Stimulated activated CD8-positive, alpha-beta memory T cell treated with anti-CD3 and anti-CD28 coated beads, Interleukin-7, amount 100 ng/mL, for 4 hours (primary cell): ENCODE measurements at places on chromosomes 4 and X.
A peak's percentile ranks its signal among the peaks of the same experiment; 100 is the strongest.

GRCh38 chr4:70607334-70607853 is 15.3 kb downstream of the AMBN start:
- no peak for DNase-seq

DNA sequence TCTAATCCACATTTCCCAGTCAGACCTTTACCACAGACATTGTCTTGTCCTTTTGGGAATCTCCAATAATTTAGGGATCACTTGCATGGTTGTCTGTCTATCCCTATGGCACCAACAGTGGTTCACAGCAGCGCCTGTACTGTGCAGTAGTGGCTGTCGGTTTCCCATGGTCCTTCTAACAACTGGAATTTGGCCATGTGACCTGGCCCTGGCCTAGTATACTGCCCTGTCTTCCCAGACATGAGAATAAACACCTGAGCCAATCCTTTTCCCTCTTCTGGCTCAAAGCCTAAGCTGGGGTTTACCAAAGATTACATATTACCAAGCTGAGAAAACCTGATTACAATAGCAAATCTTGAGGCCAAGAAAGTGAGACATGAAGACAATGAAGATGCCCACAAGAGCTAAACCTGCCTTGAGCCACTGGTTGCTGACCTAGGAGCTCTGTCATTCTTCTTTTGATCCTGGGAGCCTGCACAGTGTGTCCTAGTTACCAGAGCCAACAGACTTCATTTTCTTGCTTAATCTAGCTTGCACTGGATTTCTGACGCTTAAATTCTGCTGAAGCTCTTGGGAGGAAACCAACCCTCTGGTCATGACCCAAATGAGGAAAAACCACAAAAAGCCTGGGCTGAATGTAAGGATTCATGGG is 92.1 kb downstream of the SCD5 start:
- DNase-seq: no peak

GRCh38 chrX:37815366-37815765 is 32.0 kb downstream of the DYNLT3 start:
- DNase-seq: no peak

GRCh38 chr4:177558995-177559394 is 116.8 kb upstream of the AGA start:
- DNase-seq: no peak

DNA sequence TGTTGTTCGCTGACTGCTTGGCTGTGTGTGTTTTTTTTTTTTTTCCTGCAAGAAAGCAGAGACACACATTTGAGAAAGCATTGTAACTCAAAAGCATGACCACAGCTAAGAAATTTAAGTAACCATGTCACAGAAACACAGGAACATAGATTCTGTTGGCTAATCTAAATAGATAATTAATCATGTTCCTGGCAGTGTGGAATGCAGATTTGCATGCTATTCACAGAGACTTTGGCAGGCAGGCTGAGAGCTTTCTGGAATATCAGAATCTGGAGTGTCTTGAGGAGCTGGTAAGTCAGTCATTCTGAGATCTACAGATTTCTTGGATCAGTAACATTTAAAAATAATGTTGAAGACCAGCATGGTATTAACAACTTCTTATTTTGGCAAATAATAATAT is 33.2 kb upstream of the SMS start:
- no peak for DNase-seq

GRCh38 chr4:179989975-179990374 is 2253.2 kb upstream of the TENM3 start:
- no peak for DNase-seq

DNA sequence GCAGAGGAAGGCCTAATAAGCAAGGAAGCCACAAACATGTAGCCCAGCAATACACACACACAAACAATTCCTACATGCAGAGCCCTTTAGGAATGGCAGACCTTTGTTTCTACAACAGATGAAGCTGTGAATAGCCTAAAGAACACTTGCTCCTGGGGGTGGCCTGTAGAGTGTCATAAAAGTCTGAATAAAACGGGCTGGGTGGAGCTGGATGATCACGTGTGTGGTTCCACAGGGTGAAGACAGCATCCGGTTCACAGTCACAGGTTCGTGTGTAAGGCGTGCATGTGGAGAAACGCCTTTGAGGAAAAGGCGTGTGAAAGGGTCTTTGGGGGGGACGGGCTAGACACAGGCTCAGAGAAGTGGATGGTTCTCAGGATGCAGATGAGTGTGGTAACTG is 156.1 kb downstream of the AFAP1 start:
- DNase-seq: no peak

DNA sequence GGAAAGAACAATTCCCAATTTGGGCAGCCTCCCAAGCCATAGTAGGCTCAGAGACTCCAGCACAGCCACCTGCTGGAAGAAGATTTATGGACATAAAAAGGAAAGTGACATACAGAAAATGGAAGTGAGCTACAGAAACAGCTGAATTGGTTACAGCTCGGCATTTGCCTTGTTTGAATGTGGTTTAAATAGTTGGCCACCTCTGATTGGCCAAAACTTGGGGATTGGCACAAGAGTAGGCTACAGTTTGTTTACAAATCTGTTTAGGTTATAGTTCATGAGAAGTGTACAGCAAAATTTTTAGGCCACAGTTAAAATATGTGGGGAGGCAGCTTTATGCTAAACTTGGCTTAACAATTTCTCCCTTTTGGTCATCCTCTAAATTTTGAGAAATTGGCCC is 150.4 kb downstream of the MAGEC1 start:
- no peak for DNase-seq

DNA sequence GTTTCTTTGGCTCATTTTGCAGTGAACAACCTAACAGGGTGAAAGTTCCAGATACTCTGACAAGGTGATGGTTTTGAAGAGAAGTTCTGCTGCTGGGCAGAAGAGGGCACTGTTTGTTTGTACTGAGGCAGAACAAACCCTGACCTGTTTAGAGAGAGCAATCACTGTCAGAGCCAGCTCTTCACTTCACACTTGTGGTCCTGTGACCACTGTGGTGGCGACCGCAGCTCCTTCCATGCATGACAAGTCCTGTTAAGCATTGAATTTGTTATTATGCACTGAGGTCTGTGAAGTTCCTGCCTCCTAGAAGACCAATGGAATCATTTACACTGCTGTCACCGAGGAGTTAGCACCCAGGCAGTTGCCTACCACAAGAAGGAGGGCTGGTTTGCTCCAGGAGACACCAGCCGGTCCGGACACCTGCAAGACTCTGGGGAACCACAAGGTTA is 86.6 kb downstream of the ZNF330 start:
- peak; percentile 30 for DNase-seq

GRCh38 chr4:44162538-44163270 is 285.9 kb downstream of the KCTD8 start:
- DNase-seq: no peak

DNA sequence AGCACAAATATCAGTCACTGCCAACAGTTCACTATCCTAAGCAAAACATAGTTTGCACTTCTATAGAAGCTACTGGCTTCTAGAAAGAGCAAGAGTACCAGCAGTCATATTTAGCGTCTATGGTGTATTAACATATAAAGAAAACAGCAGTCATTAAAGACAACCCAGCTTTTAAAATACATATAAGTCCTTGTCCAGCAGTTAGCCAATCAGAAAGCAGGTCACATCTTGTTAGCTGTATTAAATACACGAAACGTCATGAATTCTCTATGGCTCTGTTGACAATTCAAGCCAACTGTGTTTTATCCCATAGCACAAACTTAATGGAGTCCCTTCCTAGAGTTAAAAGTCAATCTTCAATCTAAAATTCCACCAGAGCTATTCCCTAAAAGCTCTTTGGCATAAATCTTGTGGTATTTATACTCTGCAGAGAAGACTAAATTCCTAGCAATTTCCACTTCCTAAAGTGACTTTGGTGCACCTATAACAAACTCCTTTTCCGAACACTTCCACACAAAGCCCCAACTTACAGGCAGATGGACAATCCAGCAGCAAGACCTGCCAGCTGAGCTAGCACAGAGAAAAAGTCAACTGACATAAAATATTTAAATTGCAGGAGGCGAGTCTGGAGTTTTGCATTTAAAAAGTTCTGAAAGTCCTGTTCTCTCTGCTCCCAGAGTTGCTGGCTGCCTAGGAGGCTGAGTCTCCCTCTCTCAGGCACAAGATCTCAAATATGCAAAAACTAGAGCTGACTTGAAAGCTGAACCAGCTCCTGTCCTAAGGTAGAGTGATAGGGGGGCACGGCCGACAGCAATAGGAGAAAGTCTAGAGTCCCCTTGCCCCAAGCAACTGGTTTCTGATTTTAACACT is 1.3 kb downstream of the LDB2 start:
- no peak for DNase-seq

GRCh38 chr4:27764526-27764837 is 903.8 kb downstream of the STIM2 start:
- no peak for DNase-seq

GRCh38 chrX:29299684-29300083 is 712.4 kb downstream of the IL1RAPL1 start:
- DNase-seq: no peak

DNA sequence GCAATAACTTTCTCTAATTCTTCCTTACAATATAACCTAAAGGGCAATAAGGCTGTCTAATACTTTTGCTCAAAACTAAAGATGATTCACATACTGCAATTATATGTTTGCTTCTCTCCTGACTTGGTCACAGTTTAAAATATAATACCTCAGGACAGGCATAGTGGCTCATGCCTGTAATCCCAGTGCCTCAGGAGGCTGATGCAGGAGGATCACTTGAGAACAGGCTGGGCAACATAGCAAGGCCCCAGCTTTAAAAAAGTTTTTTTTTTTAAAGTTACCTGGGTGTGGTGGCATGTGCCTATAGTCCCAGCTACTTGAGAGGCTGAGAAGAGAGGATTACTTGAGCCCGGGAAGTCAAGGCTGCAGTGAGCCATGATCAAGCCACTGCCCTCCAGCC is 229.7 kb upstream of the GALNT7 start:
- no peak for DNase-seq

DNA sequence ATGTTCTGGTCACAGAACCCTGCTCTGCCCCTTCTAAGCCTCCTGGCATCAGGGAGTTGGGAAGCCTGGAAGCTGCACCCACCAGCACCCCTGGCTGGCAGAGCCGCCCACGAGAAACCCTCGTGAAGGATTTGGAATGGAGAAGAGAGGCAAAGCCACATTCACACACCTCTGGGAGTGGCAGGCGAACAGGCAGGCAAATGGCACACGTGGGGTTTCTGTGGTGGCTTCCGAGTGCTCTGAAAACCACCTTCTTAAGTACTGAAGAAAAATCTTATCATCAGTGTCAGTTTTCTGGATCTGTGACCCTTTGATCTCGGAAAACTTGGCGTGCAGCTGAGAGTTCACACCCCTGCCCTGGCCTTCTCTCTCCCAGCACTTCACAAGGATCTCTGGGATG is 442.2 kb upstream of the FRG1 start:
- no peak for DNase-seq

- DNase-seq: no peak
Observed at GRCh38 chr4:4693755-4694295, 152.0 kb upstream of the STX18 start.

- DNase-seq: no peak
Observed at GRCh38 chr4:155618183-155618838, 48.3 kb upstream of the GUCY1A1 start.

DNA sequence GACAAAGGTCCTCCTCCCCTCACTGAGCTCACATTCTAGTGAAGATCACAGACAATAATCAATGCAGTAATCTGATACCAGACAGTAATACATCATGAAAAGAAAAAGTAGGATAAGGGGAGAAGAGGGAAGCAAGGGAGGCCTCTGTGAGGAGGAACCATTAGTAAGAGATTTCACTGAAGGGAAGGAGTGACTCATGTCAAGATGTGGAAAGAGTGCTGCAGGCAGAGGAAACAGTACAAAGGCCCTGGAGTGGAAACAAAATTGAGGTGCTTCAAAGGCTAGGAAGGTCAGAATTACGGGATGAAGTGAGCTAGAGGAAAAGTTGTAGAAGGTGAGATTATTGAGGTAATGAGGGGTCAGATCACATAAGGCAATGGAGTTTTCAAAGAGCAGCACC is 38.1 kb downstream of the LAMTOR3 start:
- no peak for DNase-seq

GRCh38 chr4:8177552-8177951 is 18.9 kb upstream of the ABLIM2 start:
- DNase-seq: no peak

- no peak for DNase-seq
Observed at GRCh38 chrX:31350808-31351074, 278.9 kb upstream of the FTHL17 start.

DNA sequence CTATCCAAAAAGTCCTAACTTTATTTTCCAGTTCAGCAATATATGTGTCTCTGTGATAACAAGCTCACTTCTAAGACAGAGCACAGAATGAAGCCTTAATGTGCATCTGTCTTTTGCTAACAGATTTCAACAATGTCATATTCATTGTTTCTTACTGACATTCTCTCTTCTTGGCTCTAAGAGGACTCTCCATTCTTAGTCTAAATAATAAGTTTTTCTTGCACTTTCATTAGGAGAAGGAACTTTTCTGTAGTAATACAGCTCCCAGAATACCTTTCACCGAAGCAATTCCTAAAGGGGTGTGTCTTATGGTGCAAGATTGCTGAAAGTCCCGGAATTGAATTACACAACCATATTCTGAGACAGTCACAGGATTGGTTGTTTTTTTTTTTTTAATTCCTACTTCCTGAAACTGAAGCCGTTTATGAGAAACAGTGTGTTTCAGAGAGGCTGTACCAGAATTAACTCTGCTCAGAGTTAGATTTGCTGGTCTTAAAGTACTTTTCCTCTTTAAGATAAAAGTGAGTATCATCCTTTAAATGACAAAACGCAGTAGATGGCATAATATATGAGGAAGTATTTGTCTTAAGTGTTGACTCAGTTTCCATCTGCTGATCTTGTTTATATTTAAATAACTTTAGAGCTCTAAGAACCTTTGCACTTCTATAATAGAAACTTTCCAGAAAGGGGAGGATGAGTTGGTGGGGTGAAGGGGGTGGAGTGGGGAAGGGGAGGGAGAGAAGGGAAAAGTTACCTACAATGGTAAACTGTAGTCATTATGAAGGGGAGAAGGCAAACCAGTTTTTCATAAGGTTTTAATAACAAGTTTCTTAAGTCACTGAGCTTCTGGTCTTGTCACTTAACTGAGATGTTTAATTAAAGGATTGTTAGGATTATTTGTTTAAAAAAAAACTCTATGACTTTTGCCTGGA is at the start of gene ALPK1:
TSS of gene ALPK1 (plus strand) at position 421 of the 932 bp plus-strand sequence.
- DNase-seq: no peak

DNA sequence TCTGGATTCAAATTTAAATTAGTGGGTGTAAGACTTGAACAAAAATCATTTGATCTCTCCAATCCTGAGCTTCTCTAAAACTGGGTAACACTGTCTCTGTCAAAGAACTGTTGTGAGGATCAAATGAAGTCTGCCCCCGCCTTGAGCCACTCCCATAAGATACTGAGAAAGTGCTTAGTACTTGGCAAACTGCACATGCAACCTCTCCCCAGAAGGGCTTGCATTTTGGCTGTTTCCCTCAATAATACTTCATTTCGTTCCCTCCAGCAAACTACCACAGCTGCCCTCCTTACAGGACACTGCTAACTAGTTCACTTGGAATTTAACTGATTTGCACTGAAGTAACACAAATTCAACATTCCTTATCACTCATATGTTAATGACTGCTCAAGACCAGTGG is 79.8 kb downstream of the APBB2 start:
- no peak for DNase-seq

GRCh38 chr4:41202356-41202755 is 12.0 kb downstream of the APBB2 start:
- no peak for DNase-seq
